ENCODE measurements at places on chromosomes 4 and X. TPM values are rescaled to one million over a fixed set of nuclear protein-coding genes. Genes with fewer than 3 reads are reported as not detected.
A peak's percentile ranks its signal among the peaks of the same experiment; 100 is the strongest.

- peak; percentile 98 for DNase-seq
- no peaks in the 10 kb centered on the region for H3K36me3 ChIP-seq
- no peak overlapping the region for H3K27ac ChIP-seq
- no peak overlapping the region for H3K4me3 ChIP-seq
- H3K4me1 ChIP-seq = peaks cover 26% of the 10 kb centered on the region
- H3K27me3 ChIP-seq = no peaks in the 10 kb centered on the region
Measured at GRCh38 chr4:151676301-151676700, 84.5 kb downstream of the GATB start.

DNA sequence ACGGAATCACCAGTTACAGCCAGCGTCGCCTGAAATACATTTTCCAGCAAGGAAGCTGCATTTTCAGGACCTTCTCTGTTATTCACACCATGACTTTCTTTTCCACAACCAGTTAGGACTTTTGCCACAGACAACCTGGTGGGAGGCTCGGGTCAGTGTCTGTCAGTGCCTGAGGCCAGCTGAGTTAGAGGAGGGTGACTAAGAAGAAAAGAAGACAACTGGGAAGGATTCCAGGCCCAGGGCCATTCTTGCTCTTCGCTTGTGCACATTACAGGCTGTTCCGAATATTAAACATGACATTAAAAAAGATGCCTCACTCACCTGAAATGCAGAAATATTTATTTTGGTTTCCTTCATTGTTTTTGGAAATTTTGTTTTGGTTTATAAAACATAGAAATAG, 21.4 kb upstream of the CENPU start:
- peak; percentile 83 for DNase-seq
- no peak overlapping the region for H3K27ac ChIP-seq
- H3K4me3 ChIP-seq = no peak overlapping the region
- H3K36me3 ChIP-seq = no peaks in the 10 kb centered on the region
- peaks cover 25% of the 10 kb centered on the region for H3K4me1 ChIP-seq
- no peaks in the 10 kb centered on the region for H3K27me3 ChIP-seq

DNA sequence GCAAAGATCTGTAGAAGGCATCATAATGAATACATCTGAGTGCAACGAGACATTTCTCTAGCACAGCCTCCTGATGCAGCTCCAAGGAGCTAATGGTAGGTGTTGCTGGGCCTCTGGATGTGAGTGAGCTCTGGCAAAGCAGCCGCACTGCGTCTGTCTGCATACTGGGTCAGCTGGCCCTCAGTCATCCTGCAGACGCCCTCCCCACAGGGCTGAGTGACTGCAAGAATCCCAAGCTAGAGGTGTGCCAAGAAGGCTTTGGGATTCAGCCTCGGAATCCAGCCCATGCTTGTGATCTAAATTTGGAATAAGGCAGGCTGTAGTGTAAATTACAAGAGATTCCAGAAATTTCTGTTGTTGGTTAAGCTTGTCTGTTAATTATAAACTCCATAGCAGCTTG, 18.5 kb downstream of the HERC3 start:
- H3K27ac ChIP-seq = peak overlapping the region; percentile 84
- no peak overlapping the region for H3K4me3 ChIP-seq
- peaks cover 6% of the 10 kb centered on the region for H3K36me3 ChIP-seq
- peaks cover 31% of the 10 kb centered on the region for H3K4me1 ChIP-seq
- DNase-seq = no peak

DNA sequence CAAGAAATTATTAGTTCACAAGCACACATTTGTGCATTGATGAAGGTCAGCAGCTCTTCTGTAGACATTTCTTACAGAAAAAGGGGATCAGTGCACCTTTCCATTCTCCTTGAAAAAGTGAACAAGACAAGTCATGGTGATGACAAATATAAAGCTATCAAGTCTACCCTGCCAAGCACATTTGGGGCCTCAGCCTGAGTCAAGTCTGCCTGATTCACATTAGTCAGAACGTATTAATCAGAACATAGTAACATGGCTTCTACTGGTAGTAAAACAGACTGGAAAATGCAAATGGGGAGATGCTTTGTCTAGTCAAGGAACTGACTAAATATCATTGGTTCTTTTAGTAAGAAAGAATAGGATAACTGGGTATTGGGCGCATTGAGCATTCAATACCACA, 2305.1 kb downstream of the PCDH7 start:
- H3K27me3 ChIP-seq = no peaks in the 10 kb centered on the region
- H3K36me3 ChIP-seq = no peaks in the 10 kb centered on the region
- no peak overlapping the region for H3K4me3 ChIP-seq
- H3K27ac ChIP-seq = no peak overlapping the region

GRCh38 chr4:147326591-147326990, 154.3 kb upstream of the EDNRA start:
- no peaks in the 10 kb centered on the region for H3K36me3 ChIP-seq
- H3K27ac ChIP-seq = no peak overlapping the region
- no peak overlapping the region for H3K4me3 ChIP-seq
- peak; percentile 37 for DNase-seq

The AKAP14 gene
- not detected for total RNA-seq

- no peaks in the 10 kb centered on the region for H3K27me3 ChIP-seq
- H3K4me1 ChIP-seq = no peaks in the 10 kb centered on the region
- H3K36me3 ChIP-seq = no peaks in the 10 kb centered on the region
- DNase-seq = no peak
- H3K27ac ChIP-seq = no peak overlapping the region
- H3K4me3 ChIP-seq = no peak overlapping the region
Measured at GRCh38 chr4:181213551-181213950, 1029.7 kb upstream of the TENM3 start.

DNA sequence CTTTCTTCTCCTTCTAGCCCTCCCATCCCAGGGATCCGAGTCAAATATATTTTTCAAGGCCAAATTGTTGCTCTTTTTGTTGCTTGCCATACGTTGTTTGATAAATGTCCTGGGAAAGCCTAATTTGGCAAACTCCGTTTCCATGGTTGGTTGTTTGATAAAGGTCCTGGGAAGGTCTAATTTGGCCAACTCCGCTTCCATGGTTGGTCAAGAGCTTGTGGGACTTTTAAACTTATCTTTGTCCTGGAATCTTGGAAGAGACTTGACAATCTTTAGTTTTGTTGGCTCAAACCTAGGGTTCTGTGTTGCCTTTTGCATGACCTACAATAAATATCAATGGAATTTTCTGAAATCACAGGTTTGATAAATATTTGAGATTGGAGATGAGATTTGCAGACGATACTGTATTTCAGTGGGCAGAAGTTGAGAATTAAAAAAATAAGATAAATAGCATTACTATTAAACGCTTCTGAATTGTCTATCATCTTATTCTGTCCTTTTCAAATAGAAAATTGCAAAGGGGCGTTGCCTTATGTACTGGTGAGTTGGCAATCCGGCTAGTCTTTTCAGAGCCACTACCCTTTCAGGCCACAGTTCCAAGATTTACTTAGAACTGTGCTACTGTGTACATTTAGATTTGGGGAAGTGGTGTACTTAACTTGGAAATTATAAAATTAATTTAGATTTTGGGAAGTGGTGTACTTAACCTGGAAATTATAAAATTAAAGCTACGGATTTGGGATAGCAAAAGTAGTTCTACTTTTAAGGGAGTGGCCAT, 804 bp downstream of the OSTC start:
- H3K27ac ChIP-seq = peak overlapping the region; percentile 96
- peak overlapping the region; percentile 95 for H3K4me3 ChIP-seq
- peak; percentile 77 for DNase-seq
- peaks cover 16% of the 10 kb centered on the region for H3K4me1 ChIP-seq
- H3K36me3 ChIP-seq = peaks cover 15% of the 10 kb centered on the region

- no peaks in the 10 kb centered on the region for H3K36me3 ChIP-seq
- H3K27me3 ChIP-seq = no peaks in the 10 kb centered on the region
- peaks cover 6% of the 10 kb centered on the region for H3K4me1 ChIP-seq
- peak; percentile 62 for DNase-seq
- peak overlapping the region; percentile 94 for H3K27ac ChIP-seq
Measured at GRCh38 chrX:149937871-149938426, 342 bp downstream of the EOLA2 start.

The AREG gene
- under 0.01 TPM for total RNA-seq

DNA sequence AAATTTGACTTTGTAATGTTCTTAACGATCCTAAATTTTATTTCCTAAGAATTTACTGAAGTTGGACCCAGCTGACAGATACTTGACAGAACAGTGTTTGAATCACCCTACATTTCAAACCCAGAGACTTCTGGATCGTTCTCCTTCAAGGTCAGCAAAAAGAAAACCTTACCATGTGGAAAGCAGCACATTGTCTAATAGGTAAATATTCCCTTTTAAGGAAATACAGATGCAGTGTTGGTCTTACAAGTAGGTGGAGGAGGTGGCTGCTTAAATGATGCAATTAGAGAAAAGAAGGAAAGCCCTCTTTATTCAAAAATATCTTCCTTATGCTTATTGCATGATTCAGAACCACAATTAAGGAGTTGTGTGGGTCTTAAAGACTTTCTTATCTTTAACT, 73.5 kb downstream of the RS1 start:
- no peaks in the 10 kb centered on the region for H3K4me1 ChIP-seq
- no peaks in the 10 kb centered on the region for H3K36me3 ChIP-seq
- DNase-seq = peak; percentile 68
- no peak overlapping the region for H3K27ac ChIP-seq

DNA sequence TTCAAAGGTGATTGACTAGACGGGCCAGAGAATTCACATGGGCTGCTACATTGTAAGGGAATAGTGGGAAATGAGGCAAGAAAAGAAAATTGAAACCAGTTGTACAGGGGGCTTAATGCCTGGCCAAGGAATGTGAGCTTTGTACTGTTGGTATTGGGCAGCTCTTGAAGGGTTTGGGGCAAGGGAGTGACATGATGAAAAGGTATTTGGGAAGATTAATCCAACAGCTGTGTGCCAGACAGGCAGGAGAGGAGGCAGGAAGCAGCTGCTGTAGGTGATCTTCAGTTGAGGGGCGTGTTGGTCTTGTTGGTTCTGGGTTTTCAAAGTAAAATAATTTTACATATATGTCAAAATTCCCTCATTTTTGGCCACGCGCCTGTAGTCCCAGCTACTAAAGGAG, 384.5 kb upstream of the TENM3 start:
- no peak for DNase-seq
- no peaks in the 10 kb centered on the region for H3K27me3 ChIP-seq
- H3K27ac ChIP-seq = no peak overlapping the region
- H3K4me3 ChIP-seq = no peak overlapping the region
- no peaks in the 10 kb centered on the region for H3K36me3 ChIP-seq

The MAGEB1 gene
- not detected for total RNA-seq

DNA sequence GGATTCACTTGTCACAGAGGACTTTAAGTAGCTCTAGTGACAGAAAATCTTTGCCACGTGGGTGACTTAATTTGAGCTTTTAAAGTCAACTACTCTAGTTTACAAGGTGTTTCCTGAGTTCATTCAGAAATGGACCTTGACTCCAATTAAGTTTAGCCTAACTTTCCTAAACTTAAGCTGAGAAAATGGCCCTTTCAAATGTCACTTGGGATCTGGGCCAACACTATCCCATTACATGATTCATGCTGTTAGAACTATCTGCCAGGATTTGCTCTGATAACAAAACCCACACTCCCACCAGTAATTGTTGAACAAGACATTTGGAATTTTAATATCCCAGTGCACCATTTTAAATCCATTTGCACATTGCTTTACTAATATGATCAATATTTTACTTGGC, 40.8 kb downstream of the C4orf46 start:
- H3K27me3 ChIP-seq = peaks cover 47% of the 10 kb centered on the region
- DNase-seq = peak; percentile 8
- peaks cover 11% of the 10 kb centered on the region for H3K4me1 ChIP-seq
- no peaks in the 10 kb centered on the region for H3K36me3 ChIP-seq
- no peak overlapping the region for H3K4me3 ChIP-seq
- no peak overlapping the region for H3K27ac ChIP-seq

DNA sequence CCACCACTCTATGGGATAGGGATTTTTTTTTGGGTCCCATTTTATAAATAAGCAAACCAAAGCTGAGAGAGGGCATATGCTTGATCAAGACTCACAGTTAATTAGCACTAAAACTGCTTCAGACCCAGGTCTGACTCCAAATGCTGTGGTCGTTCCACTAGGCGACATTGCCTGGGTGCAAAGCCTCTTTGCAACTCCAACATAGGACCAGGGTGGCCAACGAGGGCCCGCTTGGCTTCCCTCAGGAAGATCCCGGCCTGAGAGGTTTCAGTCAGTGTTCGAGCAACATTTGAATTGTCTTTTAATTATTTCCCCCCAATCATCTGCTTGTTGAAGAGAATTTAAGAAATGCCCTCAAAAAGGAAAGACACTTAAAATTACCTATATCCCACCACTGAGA, 11.2 kb downstream of the PJA1 start:
- peaks cover 23% of the 10 kb centered on the region for H3K27me3 ChIP-seq
- H3K36me3 ChIP-seq = no peaks in the 10 kb centered on the region
- H3K4me1 ChIP-seq = no peaks in the 10 kb centered on the region
- peak; percentile 31 for DNase-seq
- no peak overlapping the region for H3K4me3 ChIP-seq
- H3K27ac ChIP-seq = no peak overlapping the region

GRCh38 chrX:15856636-15857035, 2.0 kb upstream of the AP1S2 start:
- H3K4me3 ChIP-seq = no peak overlapping the region
- peaks cover 31% of the 10 kb centered on the region for H3K27me3 ChIP-seq
- no peaks in the 10 kb centered on the region for H3K36me3 ChIP-seq
- peaks cover 7% of the 10 kb centered on the region for H3K4me1 ChIP-seq
- H3K27ac ChIP-seq = no peak overlapping the region

DNA sequence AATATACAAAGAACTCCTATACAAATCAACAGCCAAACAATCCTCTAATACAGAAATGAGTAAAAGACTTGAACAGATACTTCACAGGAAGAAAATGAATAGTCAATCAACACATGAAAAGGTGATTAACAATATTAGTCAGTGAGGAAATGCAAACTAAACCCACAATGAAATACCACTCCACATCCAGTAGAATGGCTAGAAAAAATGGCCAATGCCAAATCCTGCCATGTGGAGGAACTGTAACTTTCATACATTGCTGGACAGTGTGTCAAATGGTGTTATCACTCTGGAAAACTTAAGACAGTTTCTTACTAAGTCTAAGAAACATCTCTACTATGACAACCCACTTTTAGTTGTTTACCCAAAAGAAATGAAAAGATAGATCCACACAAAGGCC, 59.5 kb downstream of the NSG1 start:
- no peaks in the 10 kb centered on the region for H3K27me3 ChIP-seq
- H3K4me3 ChIP-seq = no peak overlapping the region
- DNase-seq = peak; percentile 83
- H3K27ac ChIP-seq = no peak overlapping the region

The GBA3 gene
- not detected for total RNA-seq
